ENCODE measurements at places on chromosomes 4 and X. TPM values are rescaled to one million over a fixed set of nuclear protein-coding genes. Genes with fewer than 3 reads are reported as not detected.
A peak's percentile ranks its signal among the peaks of the same experiment; 100 is the strongest.

The CT55 gene
- not detected for total RNA-seq

GRCh38 chr4:134470544-134470943 is 269.0 kb upstream of the PABPC4L start:
- peak; percentile 55 for DNase-seq

- no peak for DNase-seq
Observed at GRCh38 chrX:40171513-40172400, 74.0 kb upstream of the BCOR start.

The VGLL1 gene
- 3.3 TPM for total RNA-seq

DNA sequence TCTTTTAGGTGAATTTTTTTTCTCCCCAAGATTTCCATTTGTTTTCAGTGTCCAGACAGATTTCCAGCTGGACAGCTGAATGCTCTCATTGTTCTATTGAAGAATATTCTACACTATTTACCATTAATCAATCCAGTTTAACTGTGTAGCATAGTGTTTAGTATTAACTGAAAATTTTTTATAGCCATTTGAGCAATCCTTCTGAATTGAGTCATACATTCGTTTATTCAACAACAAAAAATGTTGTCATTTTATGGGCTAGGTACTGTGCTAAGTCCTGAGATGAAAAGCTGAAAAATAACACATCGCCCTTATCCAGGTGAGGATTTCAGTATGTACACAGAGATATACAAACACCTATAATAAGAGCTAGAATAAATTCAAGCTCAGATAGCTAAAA is 223.3 kb downstream of the COL25A1 start:
- peak; percentile 73 for DNase-seq

Measured in renal cortical epithelial cell (primary cell).